ENCODE measurements at places on chromosomes 12 and 14.
A peak's percentile ranks its signal among the peaks of the same experiment; 100 is the strongest.

DNA sequence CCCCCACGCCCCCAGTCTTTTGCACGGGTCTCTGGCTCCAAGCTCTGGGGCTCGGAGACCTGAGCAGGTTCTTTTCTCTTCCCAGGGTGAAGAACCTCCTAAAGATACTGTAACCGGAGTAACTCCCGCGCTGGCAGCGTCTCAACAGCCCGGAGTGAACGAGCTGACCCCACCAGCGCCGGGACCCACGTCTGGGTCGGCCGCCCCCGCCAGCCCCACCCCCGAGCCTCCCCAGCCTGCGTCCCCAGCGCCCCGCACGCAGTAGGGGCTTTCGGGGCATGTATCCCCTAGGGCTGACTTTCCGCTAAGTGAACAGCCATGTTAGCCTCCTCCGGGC lies 858 bp downstream of the SLC35F4 start:
- DNase-seq, result no peak

GRCh38 chr14:92539875-92540274 lies 26.3 kb downstream of the RIN3 start:
- DNase-seq, result no peak

- DNase-seq, result no peak
Measured at GRCh38 chr14:100856056-100856950, 30.4 kb downstream of the MEG3 start.

DNA sequence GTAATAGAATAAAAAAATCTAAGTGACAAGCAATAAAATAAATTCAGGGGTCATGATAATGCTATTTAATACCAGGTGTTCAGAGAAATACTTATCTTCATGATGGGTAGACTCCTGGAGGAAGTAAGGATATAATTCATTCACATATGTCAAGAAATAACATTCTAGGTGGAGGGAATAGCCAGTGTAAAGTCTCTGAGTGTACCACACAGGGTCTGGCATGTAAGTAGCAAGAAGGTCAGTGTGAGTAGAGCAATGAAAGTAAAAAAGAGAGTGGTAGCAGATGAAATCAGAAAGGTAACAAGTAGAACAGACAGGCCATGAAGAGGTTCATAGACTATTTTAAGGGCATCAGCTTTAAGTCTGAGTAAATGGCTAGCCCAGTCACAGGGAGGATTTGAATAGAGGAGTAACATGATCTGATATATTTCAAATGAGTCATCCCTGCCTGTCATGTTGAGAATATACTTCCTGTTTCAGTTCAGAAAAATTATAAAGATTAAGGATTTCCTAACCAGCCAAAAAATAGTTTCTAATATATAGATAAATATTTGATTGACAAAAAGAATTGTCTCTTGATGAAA lies 519.9 kb downstream of the C12orf50 start:
- DNase-seq, result peak; percentile 45

DNA sequence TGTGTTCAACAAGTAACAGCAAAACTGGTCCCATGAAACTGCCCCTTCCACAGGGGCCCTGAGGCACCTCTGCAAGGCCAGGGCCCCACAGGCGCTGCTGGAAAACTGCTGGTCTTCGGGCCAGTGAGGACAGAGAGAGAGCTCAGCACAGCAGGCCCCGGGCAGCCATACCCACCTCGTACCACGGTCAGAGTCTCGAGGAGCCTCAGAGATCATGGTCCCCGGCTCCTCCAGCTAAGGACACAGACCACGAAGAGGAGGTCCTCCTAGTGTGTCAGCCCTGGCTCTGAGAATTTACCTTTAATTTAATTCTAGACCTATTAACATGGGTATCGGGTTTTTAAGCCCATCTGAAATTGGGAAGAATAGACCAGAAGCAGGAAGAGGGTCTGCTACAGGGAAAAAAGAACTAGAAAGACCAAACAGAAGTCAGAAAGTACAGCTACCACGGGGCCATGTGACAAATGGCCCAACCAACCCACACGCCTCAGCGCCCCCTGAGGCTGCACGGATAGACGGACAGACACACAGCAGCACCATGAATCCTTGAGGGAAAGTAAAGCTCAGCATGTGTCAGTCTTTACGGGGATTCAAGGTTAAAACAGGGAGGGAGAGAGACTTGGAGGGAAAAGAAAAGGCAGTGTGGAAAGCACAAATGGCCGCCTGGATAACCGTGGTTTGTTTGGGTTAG lies 22.9 kb downstream of the ANKRD9 start:
- DNase-seq, result no peak

GRCh38 chr12:124616394-124617221 lies 49.2 kb upstream of the NCOR2 start:
- DNase-seq, result no peak

GRCh38 chr12:130254461-130255276 lies 83.0 kb upstream of the PIWIL1 start:
- DNase-seq, result no peak

DNA sequence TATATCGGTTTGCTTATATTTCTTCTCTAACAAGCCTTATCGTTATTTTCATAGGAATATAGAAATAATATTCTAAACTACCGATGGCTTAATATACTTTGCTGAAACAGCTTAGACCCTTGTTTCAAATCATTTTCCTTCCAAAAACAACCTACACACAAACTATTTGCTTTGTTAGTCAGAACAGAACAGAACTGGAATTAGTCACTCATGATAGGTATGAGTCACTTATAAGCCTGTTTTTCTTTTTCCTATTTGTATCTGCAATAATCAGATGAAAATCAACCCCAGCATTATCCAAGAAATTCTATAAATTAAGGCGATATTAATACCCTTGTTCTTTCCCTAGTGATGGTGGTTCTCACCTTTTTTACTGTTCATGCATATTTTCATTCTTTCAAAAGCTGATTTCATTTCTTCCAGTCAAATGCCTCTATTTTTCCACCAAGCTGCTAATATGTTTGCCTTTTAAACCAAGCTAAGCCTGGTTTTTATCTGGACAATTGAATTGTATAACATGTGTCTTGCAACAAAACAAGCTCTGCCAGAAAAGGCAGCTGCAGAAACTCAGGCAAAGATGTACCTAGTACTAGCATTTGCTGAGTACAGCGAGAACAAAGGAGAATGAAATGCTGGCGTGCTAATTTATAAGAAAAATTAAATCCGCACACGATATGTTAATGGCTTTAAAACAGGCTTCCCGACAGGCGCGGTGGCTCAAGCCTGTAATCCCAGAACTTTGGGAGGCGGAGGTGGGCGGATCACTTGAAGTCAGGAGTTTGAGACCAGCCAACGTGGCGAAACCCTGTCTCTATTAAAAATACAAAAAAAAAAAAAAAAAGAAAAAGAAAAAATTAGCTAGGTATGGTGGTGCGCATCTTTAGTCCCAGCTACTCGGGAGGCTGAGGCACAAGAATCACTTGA lies 1418.2 kb downstream of the AACS start:
- DNase-seq, result peak; percentile 30

GRCh38 chr12:75427491-75427890 lies 36.6 kb downstream of the GLIPR1L2 start:
- DNase-seq, result no peak

DNA sequence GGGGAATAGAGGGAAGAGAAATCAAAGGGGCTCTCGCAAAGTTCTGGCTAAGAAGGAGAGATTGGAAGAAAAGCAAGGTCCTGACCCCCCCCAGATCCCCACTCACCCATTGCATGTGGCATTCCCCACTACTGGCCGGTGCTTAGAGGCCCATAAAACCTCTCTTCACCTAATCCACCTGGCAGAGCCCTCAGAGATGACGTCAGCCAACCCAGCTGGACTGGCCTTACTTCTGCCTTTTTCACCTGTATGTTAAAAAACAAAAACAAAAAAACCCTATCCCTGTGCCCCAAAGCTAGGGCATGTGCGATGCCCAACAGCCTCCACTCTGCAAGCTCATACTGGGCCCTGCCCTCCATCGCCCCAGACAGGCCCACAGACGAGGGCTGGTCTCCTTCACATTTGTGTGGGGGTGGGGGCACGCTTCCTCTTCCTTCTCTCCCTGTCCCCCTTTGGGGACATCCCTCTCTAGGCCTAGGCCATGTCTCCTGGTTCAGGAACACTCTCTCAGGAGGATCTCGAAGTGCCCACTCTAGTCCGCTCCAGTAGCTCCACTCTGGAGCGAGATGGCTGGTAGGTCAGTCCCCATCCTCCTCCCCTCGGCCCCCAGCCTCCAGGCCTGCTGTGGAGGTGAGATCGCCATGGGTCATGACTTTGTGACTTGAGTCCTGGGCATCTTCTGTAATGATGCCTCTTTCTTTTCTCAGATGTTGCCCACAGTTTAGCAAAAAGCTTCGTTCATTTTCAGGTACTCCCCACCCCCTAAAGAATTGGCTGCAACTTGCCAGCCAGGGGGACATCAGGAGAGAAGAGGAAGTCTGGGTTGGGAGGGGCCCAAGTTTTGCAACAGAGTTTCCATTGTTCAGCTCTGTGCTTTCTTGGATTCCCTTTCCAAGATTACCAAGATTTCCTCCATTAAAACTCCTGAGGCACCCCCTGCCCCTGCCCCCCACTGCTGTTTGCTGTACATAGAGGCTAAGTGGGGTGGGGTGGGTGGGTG lies 37.0 kb downstream of the FIGNL2 start:
- DNase-seq, result no peak

- no peak for DNase-seq
Measured at GRCh38 chr12:24393071-24393470, 443.6 kb upstream of the SOX5 start.

DNA sequence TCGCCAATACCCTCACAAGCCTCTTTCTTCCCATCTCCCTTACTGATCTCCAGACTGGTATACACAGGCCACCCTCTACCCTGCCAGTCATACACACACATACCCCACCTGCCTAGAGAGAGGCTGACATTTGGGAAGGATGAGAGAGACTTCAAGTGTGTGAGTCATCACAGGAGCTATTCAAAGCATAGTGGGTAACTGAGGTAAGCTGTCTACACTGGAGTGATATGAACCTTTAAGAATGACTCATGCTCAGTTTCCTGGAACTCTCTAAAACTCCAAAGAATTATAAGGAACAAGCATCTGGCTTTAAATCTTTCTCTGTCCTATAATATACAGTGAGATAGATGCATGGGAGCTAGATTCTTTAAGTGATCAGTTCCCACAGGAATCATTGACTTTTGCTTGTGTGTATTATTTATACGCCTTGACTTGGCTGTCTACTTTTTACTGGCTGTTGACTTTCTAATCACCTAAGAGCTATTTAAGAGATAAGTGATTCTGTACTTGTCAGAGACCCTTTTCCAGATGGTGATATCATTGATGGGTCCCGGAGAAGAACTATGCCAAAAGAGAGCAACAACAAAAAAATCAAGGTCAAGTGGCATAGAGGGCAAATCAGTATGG lies 5.8 kb downstream of the IGF1 start:
- DNase-seq, result no peak

DNA sequence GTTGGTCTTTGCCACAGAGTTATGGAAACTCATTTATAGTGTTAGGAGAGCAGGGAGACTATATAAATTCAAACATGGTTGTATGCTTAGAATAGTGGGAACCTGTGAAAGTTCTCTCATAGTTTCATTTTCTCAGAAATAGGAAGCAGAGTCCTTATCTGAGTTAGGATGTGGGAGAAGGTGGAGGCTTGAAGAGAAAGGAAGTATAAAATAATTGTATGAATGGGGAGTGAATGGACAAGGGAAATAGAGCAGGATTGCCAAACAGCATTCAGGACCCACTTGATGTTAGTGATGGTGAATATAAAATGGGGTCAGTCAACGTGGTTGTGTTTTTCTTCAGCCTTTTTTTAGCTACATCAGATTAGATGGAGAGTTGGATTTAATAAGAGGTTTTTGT lies 34.0 kb upstream of the TPH2 start:
- DNase-seq, result no peak

DNA sequence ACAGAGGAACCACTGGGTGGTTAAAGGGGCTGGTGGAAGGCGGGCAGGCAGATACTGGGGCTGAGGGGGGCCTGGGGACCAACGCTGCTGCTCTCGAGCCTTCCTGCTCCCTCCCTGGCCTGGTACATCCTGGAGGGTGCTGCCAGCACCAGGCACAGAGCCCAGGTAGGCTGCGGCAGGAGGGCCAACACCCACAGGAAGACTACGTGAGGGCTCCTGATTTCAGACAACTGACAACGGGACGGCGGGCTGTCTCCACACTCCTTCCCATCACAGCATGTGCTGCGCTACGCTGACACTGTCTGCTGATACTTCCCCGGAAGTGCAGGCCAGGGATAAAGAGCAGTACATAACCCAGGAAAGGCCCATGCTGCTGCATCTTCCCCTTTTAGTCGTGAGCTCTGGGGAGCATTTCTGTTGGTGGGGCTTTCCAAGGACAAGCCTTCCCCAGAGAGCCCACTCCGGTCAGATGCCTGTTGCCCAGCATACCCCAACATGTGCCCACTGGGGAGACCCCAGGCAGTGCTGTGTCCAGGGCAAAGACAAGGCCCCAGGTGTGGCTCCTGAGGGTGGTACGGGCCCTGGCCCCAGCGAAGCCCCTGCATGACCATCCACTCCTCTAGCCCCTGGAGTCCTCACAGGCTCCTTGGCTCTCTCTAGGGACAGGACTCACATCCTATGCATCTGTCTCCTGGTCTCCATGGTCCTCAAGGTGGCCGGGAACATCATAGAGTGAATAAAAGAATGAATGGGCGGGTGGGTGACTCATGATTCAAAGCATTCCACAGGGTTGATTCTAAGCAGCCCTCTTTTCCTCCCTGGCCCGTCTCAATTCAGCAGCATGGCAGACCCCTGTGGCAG lies 38.0 kb downstream of the CHGA start:
- no peak for DNase-seq

DNA sequence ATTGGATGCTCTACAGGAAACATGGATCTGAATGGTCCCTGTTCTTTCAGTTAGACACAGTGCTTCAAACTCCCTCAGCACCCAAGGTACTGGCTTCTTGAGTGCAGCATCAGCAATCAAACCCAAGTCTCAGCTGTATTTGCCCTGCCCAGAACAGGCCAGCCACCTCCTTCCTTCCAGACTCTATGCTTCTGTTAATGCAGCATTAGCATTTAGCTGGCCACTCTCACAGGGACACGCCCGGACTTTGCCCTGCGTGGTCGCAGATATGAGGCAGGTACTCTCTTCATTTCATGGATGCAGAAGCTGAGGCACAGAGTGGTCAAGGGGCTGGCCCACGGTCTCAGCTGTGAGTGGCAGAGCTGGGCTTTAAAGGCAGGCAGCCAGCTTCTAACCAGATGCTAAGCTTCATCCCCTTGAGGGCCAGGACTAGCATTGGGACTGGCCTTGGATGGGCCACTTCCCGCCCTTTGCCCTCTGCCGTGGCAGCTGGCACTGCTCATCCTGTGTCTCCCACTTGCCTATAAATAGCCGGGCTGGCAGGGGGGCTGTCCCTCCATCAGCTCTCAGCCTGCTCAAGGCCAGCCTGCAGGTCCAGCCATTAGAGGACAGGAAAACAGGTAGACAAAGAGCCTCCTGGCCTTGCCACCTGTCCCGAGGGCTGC lies 1.5 kb upstream of the SLC25A47 start:
- no peak for DNase-seq
